Effector CD4-positive, alpha-beta T cell (primary cell): ENCODE measurements at places on chromosomes 2 and 18.

- DNase-seq: no peak
Observed at GRCh38 chr2:50624506-50624905, 407.4 kb downstream of the NRXN1 start.

GRCh38 chr2:172888714-172889669, 153.3 kb downstream of the RAPGEF4 start:
- no peak for DNase-seq

DNA sequence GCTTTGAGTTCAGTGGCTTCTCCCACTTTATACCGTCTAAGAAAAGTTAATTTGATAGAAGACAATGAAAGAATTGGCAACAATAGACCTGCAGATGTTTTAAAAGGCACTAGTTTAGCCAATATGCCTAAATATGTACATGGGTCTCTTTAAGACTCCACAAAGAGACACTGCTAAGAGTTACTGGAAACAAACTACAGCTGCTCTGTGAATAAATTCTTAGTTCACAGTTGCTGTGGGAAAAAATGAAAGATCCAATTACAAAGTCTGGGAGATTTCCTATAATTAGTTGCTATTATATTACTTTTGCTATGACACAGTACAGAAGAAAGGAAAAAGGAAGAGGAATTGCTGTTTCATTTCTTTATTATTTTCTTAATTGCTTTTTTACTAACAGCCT, 34.3 kb downstream of the SCN9A start:
- DNase-seq: no peak

DNA sequence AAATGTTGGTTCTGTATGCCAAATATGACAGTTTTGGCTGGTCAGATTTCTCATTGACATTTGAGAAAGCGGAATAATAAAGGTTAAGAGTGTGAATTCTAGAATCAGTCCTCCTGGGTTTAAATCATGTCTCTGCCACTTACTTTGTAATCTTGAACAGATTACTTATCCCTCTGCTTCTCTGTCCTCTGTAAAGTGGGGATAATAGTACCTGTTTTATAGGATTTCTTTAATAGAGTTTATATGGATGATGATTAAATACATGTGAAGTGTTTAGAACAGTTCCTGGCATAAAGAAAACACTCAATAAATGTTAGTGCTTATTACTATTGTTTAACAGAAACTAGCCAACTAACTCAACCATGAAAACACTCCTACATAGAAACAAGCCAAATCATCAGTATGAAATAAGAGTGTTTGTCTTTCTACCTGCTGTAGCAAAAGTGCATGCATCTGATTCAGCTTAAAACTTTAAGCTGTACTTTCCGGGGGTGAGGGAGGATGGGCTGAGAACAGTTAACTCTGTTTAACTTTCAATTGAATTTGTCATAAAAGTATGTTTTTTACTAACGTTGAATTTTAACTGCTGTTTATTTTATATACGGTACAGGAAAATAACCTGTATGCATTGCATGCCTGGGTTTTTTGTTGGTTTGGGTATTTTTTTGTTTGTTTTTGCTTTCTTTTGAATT, 6.8 kb downstream of the HTR2B start:
- no peak for DNase-seq
